ENCODE measurements at places on chromosomes 2 and 18.

- no peak for DNase-seq
Observed at GRCh38 chr2:28809927-28810326, 707 bp upstream of the SPDYA start.

DNA sequence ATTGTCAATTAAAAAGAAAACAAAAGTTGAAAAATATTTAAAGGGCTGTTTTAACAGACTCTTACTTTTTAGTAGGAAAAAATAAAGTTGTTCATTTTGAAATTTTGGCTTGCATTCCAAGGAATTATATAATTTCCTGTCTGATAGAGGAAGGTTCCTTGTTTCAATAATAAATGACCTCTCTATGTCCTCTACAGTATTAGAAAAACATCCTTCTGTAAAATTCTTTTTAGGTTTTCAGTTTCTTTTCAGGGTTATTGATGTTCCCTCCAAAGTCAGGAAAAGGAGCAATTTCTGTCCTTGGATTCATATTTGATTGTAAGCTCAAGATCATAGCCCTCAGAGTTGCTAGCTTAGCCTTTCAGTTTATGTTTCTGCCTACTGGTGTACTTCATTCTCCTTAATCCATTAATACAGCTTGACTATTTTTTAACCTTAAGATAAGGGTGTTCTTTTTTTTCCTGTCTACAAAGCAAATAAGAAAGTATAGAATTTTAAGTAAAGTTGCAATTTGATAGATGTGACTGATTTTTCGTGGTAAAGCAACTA lies 125.2 kb upstream of the COL3A1 start:
- DNase-seq, result peak; percentile 10

DNA sequence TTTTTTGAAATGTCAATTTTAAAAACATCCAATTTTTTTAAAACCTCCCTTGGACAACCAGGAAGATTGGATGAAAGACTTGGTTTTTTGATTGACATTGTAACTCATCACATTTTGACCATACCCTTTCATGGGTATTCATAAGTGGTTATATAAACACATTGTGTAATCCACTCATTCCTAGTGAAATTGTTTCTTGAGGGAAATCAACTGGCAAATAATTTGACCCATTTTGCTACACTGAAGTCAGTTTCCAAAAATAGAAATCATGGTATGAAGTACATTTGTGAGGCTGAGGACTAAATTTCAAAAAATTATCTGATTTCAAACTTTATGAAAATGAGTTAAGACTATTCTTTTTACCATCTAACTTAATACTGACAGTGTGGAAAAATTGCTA lies 31.5 kb downstream of the FBXO48 start:
- peak; percentile 59 for DNase-seq

GRCh38 chr2:149064365-149064841 lies 25.9 kb downstream of the LYPD6B start:
- DNase-seq, result no peak

- no peak for DNase-seq
Observed at GRCh38 chr2:30177956-30178355, 31.1 kb downstream of the YPEL5 start.

DNA sequence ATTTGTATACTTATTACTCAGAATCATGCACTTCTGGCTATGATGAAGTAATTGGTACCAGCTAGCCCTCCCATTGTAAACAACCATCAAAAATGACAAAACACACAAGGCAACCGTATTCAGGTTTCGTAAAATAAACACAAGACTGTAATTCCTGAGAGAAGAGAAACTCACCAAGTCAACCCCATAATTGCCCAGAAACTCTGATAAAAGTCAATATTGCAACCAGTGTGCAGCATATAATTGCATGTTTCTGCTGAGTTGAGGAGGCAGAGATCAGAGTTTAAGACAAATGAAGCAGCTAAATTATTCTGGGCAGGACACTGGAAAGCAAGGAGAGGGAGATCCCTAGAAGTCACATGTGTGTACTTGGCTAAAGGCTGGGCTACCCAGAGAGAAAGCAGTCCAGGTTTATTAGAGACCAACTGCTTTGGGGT lies 90.3 kb downstream of the ROCK2 start:
- DNase-seq, result no peak
